ENCODE measurements at places on chromosomes 1 and 21.

GRCh38 chr1:94888201-94888600 is 38.7 kb downstream of the CNN3 start:
- no peak for DNase-seq

- DNase-seq = no peak
Measured at GRCh38 chr1:222769971-222770620, 33.1 kb downstream of the FAM177B start.

GRCh38 chr1:221644663-221645258 is 97.1 kb downstream of the DUSP10 start:
- no peak for DNase-seq

GRCh38 chr1:101971304-101971703 is 25.4 kb downstream of the OLFM3 start:
- DNase-seq = no peak

- peak; percentile 65 for DNase-seq
Measured at GRCh38 chr1:231776010-231776756, 149.6 kb downstream of the DISC1 start.

GRCh38 chr1:21077085-21077484 is 99.6 kb downstream of the EIF4G3 start:
- DNase-seq = no peak

DNA sequence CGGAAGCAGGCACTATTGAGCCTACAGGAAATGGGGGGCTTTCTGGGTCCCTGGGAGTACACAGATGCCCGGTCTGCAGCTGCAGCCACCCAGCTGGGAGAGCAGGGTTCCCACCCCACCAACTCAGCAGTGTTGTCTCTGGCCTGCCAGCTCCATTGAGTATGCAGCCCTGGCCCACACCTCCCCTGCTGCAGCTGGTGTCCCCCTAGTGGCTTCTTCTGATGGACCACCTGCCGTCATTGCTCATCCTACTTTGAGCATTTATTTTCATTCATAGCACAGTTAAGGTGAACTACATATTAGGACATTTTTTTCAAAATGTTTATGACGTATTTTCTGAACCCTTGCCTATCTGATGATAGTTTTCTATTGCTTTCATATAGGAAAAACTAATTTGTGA is 189.8 kb upstream of the LYPLAL1 start:
- DNase-seq = no peak

GRCh38 chr1:179883745-179884138 is 1.7 kb downstream of the TOR1AIP1 start:
- no peak for DNase-seq

DNA sequence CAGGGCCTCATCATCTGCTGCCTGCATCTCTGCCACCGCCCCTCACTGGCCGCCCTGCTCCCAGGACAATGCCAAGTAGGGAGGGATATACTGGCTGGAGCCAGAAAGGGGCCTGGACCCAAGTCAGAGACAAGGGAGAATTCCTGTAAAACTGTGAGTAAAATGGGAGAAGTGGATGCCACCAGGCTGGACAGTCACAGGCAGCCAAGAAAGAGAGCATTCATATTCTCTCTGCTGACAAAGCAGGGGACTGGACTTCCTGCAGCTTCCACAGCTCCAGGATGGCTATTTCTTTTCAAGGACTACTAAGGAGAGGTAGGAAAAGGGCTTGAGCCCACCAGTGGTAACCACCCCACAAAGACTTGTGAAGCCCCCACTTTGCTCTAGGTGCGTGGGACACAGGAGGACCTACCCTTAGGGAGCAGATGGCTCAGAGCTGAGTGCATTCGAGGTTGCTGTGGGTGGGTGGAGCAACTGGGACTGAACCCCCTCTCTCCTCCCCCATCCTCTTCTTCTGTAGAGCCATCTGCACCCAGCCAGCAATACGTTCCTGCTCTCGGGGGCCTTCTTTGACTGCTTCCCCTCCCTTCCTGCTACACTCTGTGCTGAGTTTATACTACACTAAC is 57.5 kb downstream of the GLIS1 start:
- no peak for DNase-seq

GRCh38 chr1:219339466-219339865 is 165.8 kb downstream of the LYPLAL1 start:
- no peak for DNase-seq

GRCh38 chr1:102977292-102977691 is 131.0 kb downstream of the COL11A1 start:
- no peak for DNase-seq

DNA sequence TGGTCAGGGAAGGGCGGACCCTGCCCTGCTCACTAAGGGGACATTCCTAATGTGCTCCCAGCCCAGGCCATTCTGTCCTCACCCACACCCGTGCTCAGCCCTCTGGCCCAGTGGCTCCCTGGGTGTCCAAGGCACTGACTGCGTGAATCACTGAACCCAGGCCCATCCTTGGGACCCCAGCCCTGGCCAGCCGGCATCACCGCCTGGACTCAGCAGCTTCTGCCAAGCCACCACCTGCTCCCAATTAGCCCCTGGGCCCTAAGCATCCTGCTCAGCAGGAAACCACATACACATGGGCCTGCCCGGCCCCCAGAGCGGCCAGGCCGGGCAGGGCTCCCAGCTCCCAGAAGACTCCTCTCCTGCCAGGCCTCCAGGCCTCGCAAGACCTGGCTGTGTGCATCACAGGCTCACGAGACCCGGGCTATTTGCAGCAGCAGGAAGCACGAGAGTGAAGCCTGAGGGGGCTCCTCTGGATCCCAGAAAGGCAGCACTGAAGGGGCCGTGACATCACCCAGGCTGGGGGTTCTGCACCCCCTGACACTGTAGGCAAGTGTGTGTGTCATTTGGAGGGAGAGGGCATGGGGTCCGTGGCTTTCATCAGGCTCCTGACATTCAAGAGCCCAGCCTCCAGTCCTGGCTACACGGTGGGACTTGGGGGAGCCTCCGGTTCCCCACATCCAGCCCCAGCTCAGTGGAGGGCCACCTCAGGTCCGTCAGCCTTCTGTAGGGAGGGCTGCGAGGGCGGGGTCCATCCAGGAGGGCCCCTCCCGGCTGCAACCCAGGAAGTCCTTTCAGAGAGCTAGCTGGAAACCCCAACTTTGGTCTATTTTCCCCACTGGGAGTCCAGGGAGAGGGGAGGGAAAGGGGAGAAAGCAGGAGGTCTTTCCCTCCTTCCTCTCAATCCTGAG is 1.6 kb downstream of the MFAP2 start:
- peak; percentile 35 for DNase-seq

- no peak for DNase-seq
Measured at GRCh38 chr1:79827446-79827845, 820.9 kb upstream of the ADGRL4 start.

DNA sequence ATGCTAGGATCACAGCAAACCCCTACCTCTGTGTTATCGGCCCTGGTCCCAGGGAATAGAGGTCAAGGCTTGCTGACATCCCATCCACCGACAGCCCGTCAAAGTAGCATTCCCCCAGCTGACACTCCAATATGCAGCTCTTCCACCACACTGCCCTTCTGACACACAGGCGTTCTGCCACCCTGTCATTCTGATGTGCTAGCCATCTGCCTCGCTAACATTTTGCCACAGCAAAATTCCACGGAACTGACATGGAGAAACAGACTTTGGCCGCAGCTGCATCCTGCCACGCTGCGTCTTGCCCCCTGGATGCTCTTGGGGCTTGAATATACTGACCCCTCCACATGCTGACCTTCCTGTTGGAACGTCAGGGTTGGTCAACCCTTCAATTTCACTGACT is 163.2 kb upstream of the CSF3R start:
- peak; percentile 39 for DNase-seq

- peak; percentile 61 for DNase-seq
Measured at GRCh38 chr1:66752000-66752592, at the start of gene DYNLT5. TSS of gene DYNLT5 (plus strand) at chr1:66752459. CDS start at chr1:66754659, 2,200 bp downstream.

- DNase-seq = no peak
Measured at GRCh38 chr1:198132060-198132781, 24.6 kb upstream of the NEK7 start.

GRCh38 chr1:217528271-217528670 is 102.6 kb downstream of the GPATCH2 start:
- no peak for DNase-seq

DNA sequence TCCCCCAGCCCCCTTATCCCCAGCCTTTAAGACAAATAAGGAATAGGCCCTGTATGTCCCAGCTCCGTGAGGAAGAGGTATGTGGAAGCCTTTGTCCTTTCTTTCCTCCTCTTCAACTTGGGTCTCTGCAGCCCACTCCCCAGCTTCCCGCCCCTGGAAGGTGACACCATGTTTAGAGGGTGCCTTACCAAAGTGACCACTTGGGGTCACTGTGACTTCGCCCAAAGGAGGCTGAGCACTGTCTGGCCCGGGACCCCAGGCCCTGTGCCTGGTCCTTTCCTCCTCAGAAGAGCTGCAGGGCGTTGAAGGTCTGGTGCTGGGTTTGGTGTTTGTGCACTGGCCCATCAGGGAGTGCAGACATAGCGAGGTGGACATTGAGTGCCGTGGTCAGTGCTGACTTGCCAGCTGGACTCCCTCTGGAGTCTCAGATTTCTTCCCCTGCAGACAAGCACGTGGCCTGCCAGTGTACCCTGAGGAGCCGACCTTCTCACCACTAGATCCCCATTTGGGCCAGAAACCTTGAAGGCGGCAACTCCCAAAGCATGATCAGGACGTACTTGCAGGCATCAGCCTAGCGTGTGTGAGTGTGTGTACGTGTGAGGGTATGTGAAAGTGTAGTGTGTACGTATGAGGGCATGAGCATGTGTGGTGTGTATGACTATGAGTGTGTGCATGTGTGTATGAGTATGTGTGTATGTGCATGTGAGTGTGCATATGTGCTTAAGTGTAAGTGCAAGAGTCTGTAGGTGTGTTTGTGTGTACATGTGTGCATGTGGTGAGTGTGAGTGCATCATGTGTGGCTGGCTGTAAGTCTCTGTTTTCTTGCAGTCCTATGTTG is 181.4 kb upstream of the KIAA0040 start:
- DNase-seq = peak; percentile 47

DNA sequence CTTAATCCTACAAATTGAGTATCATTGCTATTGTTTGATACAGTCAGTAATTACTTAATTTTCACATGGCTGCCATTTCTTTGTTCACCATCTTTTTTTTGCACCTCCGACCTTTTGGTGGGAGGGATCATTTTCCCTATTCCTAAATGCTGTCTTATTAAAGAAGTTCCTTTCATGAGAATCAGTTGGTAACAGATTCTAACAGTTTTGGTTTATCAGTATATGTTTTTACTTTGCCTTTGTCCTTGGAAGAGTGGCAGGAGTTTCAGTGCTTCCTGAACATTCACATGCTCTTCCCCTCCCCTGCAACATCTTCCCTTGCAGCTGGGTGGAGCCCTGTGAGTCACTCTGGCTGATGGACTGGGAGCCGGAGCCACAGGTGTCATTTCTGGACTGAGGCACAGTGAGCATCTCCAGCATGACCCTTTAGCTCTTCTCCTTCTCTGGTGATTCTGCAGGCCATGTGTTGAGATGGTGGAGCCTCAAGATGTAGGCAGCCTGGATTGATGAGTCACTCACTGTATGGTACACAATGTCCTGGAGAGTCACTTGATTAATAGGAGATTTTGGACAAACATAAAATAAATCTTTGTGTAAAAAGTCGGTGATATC is 217.7 kb downstream of the URB2 start:
- DNase-seq = no peak

- no peak for DNase-seq
Measured at GRCh38 chr21:44050276-44050675, 38.2 kb downstream of the TRAPPC10 start.

DNA sequence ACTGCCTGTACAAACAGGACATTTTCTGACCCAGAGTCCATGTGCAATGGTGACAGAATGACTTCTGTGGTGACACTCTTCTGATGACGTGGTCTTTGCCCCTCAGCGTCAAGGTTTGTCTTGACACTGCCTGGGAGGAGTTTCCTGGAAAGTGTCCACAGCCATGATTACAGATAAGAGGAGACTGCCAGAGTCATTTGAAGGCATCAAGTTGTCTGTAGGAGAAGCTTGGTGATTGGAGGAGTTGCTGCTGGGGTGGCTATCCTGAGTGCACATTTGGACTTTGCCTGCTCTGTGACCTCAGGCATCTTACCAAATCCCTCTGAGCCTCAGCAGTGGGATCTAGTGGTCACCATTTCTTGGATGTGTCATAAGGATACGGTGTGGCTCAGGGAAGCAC is 17.7 kb downstream of the TCHHL1 start:
- DNase-seq = no peak

DNA sequence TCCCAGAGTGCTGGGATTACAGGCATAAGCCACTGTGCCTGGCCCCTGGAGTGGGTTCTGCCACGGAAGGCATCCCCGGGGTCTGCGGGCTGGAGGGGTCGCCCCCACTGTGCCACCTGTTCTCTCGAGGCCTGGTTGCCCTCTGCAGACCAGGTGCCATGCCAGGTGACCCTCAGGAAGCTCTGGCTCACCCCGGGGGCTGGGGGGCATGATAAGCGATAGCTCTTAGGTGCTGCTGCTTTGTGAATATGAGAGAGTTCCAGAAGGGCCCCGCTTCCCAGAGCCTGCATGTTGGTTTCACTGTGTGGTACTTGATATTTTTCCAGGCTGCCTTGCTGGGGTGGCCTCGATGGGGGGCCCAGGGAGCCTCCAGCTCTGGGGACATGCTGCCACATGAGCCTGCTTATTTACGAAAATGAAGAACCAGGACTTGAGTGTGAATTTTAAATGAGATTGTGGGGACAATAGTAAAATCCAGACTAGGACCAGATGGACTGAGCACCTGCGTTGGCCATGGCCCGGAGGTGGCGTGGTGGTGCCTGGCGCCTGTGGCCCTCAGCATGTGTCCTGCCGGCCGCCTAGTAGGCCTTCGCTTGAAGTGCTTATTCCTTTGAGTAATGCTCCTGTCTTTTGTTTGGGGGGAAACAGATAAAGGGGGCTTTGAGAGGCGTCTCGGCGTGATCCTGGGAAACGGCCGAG is 7.3 kb downstream of the SKI start:
- no peak for DNase-seq

DNA sequence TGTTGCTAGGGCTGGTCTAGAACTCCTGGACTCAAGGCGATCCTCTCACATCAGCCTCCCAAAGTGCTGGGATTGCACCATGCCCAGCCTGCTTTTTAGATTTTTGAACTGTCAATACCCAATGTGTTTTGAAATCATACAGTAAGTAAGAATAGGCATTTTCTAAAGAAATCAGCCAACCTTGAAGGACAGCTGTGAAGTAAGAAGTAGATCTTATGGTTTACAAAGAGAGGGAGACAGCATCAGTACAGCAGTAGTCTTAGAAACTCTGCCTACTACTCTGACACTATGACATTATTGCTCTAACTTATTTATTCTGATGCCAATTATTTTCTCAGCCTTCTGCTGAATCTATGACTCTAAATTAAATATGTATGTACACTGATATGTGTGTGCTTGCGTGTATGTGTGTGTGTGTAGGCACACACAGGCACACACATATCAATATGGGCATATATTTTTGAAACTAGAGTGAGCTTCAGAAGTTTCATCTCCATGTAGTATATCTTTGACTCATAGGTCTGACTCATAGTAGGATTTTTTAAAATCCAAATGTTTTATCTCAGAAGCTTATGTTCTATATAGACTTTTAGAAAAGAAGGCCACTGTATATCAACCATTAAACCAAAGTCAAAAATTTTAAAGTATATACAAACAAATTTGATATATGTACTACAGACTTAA is 140.4 kb downstream of the COL24A1 start:
- no peak for DNase-seq

GRCh38 chr1:221837896-221838295 is 96.0 kb upstream of the DUSP10 start:
- DNase-seq = no peak

Measured in brain (organoid and tissue), 16 donors.